ENCODE measurements at places on chromosomes 7 and 10. TPM values are rescaled to one million over a fixed set of nuclear protein-coding genes. Genes with fewer than 3 reads are reported as not detected.

The NT5C2 gene
- 54.2 TPM for total RNA-seq

The BMPER gene
- 5.0 TPM for total RNA-seq

The C10orf67 gene
- 0.11 TPM for total RNA-seq

The SLC18A2 gene
- not detected for total RNA-seq

The ENO4 gene
- 0.11 TPM for total RNA-seq

The PKD2L1 gene
- total RNA-seq: under 0.01 TPM

All from uterine smooth muscle cell (primary cell).